ENCODE measurements at places on chromosomes 3 and 15.

GRCh38 chr15:61743345-61743909 lies 316.8 kb downstream of the VPS13C start:
- DNase-seq, result no peak

DNA sequence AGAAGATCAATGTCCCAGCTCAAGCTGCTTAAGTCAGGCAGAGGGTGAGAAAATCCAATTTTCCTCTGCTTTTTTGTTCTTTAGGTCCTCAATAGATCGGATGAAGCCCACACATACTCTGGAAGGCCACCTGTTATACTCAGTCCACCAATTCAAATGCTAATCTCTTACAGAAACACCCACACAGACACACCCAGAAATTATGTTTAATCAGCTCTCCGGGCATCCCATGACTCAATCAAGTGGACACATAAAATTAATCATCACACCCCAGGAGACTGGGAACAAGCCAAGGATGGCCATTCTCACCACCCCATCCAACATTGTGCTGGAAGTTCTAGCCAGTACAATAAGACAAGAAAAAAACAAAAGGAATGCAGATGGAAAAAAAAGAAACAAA lies 67.8 kb upstream of the SLC24A5 start:
- no peak for DNase-seq

DNA sequence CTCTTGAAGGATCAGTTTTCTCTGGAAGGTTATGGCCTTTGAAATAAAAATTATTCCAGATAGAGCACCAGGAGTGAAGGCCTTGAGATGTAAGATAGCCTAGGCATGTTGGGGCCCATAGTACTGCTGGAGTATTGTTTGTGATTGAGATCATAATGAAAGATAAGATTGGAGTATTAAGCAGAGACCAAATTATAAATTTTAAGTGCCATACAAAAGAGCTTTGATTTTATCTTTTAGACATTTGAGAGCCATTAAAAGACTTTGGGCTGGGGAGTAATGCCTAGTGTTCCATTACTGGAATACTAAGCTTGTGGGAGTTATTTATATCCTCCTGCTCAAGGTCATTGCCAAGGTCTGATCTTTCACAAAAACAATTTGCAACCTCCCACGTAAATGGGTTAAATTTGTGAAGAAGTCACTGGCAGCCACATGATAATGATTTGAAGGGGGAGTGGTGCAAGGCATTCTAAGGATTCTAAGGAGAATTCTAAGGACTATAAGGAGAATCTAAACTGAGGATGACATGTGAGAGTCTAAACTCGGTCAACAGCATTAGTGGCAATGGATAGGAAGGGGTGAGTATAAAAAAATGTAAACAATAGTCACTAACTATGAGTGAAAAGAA lies 12.8 kb downstream of the ELL3 start:
- no peak for DNase-seq

- no peak for DNase-seq
Observed at GRCh38 chr15:99536422-99537040, 29.3 kb upstream of the MEF2A start.

DNA sequence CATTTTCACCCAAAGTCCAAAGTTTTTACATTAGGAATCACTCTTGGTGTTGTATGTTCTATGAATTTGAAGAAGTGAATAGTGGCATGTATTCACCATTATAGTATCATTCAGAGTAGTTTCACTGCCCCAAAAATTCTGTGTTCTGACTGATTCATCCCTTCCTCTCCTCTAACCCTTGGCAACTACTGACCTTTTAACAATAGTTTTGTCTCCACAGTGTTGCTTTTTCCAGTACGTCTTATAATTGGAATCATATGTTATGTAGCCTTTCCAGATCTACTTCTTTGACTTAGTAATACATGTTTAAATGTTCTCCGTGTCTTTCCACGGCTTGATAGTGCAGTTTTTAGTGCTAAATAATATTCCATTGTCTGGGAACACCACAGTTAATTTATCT lies 379.0 kb upstream of the SGO1 start:
- DNase-seq, result no peak

GRCh38 chr15:58472821-58473581 lies 41.2 kb downstream of the LIPC start:
- DNase-seq, result no peak

DNA sequence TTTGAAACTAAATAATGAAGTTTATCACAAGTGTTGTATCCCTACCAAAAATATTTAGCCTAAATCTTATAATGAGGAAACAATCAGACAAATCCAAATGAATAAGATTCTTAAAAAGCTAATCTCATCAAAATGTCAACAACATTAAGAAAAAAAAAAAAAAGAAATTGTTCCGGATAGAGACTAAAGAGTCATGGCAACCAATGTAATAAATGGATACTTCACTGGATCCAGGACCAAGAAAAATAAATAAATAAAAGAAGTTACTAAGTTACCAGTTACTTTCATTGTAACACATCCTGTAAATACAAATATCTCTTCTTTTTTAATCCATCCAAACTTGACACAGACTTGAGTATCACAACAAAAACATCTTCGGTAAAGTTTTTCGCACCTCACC lies 607 bp downstream of the MRPL47 start:
- no peak for DNase-seq

DNA sequence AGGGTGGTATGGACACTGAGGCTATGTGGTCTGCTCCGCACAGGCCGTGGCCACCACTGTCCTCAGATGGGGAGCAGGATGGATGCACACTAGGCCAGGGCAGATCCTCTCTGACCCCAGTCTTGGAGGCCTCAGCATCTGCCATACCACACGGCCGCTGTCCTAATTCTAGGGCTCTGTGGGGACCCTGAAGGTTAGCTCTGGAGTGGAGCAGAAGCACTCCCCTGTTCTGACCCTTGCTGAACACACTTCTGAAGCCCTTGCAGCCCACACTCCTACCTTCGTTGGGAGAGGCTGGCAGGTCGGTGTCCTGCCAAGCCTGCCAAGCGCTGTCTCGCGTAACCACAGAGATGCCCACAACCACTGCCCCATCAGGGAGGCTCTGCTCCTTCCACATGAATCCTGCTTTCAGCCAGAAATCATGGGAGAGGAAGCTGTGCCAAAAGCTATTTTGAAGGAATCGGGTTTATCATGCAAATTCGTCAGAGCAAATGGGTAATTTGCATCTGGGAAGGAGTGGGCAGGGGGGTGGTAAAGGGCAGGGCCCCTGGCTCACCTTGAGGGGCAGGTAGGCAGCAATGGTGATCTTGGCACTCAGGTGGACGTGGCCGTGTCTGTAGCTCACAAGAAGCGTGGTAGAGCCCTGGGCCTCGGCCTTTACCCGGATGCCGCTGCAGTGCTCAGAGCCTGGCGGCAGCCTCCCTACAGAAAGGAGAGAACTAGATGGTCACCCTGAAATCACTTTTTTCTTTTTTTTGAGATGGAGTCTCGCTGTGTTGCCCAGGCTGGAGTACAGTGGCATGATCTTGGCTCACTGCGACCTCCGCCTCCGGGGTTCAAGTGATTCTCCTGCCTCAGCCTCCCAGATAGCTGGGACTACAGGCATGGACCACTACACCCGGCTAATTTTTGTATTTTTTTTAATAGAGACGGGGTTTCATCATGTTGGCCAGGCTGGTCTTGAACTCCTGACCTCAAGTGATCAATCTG lies 54.4 kb downstream of the NUP210 start:
- no peak for DNase-seq

- no peak for DNase-seq
Observed at GRCh38 chr3:149589332-149589731, 68.5 kb downstream of the WWTR1 start.

- no peak for DNase-seq
Observed at GRCh38 chr3:73727854-73728253, 103.1 kb upstream of the PDZRN3 start.

- DNase-seq, result no peak
Observed at GRCh38 chr3:159795042-159795441, 193.6 kb upstream of the IL12A start.

- no peak for DNase-seq
Observed at GRCh38 chr3:18526667-18527066, 101.5 kb upstream of the SATB1 start.

GRCh38 chr3:64954995-64955636 lies 267.3 kb upstream of the ADAMTS9 start:
- no peak for DNase-seq

DNA sequence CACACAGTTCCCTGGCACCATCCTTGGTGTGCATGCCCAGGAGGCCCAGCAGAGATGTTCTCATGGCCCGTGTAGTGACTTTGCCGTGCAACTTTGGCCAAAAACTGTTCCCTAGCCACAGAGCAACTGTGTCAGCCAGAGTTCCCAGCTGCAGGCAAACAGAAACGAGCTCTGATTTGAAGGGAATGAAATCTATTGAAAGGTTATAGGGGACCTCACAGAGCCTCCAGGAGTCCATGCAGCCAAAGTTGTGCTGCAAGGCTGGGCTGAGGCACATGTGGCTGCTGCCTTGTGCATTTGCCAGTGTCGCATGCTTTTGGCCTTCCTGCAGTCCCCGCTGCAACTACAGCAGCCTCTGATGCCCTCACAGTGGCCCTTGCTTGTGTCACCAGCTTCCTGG lies 70.5 kb downstream of the PLXNA1 start:
- no peak for DNase-seq

DNA sequence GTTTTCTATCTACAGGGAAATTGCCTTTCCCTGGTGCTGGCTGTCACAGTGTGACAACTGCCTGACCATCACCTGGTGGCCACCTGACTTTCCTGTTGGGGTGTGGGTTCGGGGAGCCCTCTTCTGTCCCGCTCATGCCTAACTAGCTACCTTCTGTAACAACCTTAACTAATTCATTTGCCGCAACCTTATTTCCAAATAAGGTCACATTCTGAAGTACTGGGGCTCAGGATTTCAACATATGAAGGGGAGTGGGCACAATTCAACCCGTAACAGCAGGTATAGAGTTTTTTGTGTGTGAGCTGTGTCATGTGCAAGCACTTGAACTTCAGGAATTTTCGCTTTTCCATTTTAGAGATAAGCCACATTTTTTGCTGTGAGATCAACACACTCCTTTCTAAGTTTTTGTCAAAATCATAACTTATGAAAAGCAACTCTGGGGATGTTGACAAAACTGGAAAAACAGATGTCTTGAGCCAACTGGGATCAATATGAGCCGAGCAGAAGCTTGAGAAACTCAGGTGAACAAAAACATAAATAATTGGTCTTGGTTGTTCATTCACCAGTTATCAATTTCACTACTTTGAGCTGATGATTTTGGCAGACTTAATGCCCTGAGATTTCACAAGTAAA lies 242.0 kb upstream of the RGMA start:
- DNase-seq, result no peak

GRCh38 chr15:74303741-74304309 lies 63.6 kb downstream of the CYP11A1 start:
- no peak for DNase-seq

DNA sequence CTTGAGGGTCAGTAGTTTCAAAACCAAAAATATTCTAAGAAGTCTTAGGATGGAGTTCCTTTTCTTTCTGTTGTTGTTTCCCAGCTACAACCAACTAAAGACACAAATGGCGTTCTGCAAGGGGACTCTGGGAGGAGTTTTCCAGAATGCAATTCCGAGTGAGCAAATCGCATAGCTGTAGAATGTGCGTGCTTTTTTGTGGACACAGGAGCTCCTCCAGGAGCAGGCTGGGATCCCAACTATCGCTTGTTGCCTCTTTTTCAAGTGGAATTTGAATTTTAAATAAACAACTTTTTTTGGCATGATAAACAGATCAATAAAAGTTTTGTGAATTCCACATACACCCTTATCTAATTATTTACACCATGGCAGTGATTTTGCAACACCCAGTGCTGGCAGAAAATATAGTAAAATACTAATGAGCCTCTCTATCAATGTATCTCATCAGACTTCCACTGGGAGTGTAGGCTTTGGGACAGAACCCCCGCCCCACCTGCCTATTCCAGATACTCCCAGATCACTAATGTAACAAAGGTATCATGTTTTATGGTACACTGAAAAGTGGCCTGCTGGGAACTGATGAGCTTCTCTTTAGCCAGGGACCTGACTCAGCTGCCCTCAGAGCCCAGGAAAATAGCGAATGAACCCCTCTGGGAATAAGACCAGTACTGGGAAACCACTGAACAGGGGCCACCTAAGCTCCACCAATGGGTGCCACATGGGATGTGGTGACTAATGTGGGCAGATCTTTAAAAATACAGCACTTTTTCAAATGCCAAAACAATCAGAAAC lies 66.4 kb downstream of the LMCD1 start:
- no peak for DNase-seq

- no peak for DNase-seq
Observed at GRCh38 chr3:172546105-172546504, 22.9 kb upstream of the TNFSF10 start.

DNA sequence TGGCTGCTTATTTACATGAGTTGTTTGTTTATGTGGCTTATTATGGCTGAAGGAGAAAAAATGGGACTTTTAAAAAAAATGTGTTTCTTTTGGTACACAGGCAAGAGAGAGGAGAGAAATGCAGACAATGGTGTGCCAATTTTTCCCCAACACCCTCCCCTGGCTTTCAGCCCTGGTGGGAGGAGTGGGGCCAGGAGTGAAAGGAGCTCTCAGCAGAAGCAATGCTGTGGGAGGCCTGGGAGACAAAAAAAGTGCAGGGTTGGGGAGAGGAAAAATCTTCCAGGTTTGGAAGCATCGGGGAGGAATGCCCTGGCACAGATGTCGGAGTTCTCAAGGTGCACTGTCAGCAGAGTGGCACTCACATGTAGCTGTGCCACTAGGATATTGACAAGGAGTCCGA lies 117.7 kb upstream of the FOXB1 start:
- no peak for DNase-seq
